BE2C (cell line): ENCODE measurements at places on chromosomes 6 and 20.
A peak's percentile ranks its signal among the peaks of the same experiment; 100 is the strongest.

DNA sequence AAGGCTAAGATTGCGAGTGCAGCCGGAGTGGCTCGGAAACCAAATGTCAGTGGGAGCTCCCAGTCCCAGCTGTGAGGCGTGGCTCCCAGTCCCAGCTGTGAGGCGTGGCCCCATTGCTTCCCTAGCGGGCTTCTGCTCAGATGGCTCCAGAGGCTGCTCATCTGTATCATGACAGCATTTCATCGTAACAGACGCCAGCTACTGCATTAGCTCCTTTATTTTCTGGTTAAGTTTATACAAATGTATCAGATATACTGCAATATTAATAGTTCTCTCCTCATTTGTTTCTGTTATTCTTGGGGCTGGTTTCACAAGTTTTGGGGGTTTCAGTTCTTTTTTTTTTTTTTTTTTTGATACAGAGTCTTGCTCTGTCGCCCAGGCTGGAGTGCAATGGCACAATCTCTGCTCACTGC, 34.7 kb upstream of the TBXT start:
- DNase-seq = no peak

- DNase-seq = no peak
Observed at GRCh38 chr6:47701363-47701762, 3.0 kb downstream of the ADGRF4 start.

- DNase-seq = no peak
Observed at GRCh38 chr6:165568326-165568725, 94.7 kb downstream of the PDE10A start.

GRCh38 chr6:37131104-37131959, 38.6 kb upstream of the PIM1 start:
- peak; percentile 72 for DNase-seq

- no peak for DNase-seq
Observed at GRCh38 chr6:142569676-142570075, 267.9 kb downstream of the ADGRG6 start.

DNA sequence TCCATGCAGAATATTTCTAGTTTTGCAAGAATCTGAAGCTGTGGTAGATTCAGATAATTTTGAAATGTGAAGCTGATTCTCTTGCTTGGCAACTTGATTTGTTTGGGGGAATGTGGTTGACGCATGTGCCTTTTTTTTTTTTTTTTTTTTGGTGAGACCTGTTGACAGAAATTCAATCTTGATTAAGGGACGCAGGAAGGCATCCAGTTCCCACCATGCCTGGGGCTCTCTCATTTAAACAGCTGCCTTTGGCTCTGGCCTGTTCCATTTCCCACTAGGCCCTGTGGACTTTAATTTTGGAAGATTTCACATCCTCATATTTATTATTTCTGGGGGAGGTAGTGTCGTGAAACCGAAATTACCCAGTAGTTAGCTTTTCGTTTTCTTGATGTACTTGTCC, 8.6 kb downstream of the TPX2 start:
- peak; percentile 44 for DNase-seq

GRCh38 chr20:47985092-47985850, 200.0 kb upstream of the SULF2 start:
- no peak for DNase-seq

DNA sequence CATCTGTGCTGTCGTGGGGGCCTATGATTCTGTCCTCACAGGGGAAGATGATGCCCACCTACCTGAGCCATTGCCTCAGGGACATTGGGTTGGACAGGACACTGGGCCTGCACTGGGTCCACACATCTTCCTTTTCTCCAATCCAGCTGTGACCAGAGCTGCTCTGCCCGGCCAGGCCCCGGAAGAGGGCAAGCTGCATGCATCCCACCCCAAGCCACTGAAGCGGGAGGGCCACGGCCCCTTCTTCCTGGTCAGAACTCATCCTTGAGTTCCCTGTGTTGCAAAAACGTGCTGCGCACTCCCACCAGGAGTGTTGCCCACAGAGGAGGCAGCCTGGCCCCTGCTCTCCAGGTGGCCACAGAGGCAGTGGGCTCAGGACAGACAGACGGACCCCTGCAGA, 38.2 kb downstream of the SPDEF start:
- DNase-seq = no peak

GRCh38 chr6:32983964-32984621, 15.7 kb downstream of the BRD2 start:
- DNase-seq = no peak

DNA sequence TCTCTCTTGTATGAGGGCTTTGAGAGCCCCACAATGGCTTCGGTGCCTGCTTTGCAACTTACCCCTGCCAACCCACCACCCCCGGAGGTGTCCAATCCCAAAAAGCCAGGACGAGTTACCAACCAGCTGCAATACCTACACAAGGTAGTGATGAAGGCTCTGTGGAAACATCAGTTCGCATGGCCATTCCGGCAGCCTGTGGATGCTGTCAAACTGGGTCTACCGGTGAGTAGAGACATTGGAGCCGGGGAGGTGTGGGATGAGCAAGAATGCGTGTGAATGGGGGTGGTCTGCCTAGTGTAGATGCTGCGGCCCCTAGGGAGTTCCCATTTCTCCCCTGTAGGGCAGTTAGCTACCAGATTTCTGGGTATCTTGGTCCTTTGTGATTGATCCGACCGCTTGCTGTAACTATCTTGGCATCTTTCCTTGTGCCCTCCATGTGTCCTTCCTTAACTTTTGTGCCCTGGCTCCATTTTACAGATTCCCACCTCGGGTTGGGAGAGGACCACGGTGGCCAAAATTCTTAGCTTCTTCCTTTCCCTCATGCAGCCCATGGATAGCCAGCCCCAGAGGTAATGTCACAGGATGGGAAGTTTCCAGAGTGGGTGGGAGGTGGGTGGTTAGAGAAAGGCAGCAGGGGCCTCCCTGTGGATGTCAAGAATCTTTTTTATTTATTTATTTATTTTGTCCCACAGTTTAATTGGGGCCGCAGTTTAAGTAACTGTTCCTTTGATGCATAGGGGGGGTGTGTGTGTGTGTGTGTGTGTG, 6.3 kb downstream of the BRD2 start:
- DNase-seq = no peak
